ENCODE measurements at places on chromosomes 2 and 18.
A peak's percentile ranks its signal among the peaks of the same experiment; 100 is the strongest.

DNA sequence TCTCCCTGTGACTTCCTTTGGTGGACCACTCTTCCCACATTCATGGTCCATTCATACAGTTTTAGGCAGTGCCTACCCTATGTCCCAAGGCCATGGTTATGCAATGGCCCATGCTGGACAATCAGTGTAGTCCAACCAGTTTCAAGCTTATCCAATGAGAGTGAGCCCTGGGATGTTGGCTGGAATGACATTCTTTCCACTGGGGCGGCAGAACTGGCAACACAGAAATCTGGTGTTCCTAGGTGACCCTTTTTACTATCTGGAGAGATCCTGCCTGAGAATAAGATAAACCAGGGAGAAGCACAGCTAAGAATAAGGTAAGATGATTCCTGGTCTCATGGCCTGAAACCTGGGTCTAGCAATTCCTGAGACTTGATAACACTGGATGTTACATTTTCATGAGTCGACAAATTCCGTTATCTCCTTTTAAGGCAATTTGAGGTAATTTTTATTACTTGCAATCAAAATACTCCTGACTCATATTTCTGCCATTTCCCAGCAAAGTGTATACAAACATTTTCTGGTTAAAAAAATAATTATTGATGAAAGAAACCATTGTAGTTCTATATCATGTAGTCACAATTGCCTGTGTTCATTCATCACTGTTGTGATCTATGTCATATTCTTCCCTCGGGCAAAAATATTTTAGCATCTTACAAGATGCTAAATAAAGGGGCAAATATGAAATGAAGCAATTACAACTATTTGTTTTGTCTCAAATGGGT, 271.5 kb upstream of the LYPD1 start:
- DNase-seq: no peak

GRCh38 chr18:53153281-53153680, 813.3 kb downstream of the DCC start:
- DNase-seq: peak; percentile 13

- DNase-seq: no peak
These were observed 24.0 kb downstream of the UNC50 start for GRCh38 chr2:98632351-98632750.

GRCh38 chr2:238383135-238383534, 43.6 kb upstream of the ASB1 start:
- no peak for DNase-seq

DNA sequence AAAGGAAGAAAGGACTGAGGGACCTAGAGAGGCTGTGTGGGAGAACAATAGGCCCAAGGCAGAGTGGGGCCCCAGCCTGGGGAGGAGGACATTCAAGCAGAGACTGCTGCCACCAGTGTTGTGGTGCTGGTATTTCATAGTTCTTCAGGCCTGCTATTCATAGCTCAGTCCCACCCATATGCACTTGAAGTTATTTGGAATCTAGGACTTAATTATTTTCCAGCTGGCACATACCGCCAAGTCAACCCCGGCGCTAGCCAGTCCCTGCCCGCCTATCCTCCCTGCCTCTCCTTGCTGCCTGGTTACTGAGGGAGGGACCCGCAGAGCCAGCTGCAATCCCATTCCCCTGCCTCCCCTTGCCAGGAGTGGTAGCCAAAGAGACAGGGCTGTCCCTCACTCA, 141.2 kb downstream of the CABLES1 start:
- no peak for DNase-seq

- no peak for DNase-seq
These were observed 182.5 kb downstream of the TMEM163 start for GRCh38 chr2:134536296-134536695.

GRCh38 chr2:16055848-16056580, 115.7 kb downstream of the MYCN start:
- DNase-seq: no peak

DNA sequence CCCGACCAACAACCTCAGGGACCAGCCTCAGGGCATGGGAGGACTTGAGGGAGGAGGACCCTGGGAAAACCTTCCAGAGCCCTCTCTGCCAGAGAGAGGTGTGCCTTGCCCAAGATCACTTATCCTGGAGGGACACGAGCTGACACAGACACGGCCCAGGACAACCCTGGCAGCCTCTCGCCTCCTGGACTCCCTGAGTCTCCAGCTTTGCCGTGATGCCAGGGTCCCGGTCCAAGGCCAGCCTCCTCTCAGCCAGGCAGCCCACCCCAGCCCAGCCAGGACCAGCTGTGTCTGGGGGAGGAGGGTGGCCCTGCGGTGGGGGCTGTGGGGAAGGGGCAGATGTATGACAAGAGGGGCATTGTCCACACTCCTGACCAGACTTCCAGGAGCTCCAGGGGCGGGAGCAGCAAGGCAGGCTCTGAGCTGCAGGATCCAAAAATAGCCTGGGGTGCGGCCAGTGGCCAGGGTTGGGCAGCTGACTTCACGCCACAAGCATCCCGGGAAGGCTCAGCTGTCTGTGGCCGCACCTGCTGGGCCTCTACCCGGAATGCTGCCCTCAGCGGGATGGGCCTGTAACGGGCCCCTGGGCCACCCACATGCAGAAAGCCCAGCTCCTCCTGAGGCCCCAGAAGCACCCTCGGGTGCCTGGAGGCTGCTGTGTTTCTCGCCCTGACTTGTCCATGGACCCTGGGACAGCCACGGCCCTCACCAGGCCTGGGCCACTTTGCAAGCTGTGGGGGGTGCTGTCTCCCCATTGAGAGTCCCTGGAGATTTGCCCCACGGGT, 65.5 kb upstream of the GPC1 start:
- DNase-seq: peak; percentile 94

DNA sequence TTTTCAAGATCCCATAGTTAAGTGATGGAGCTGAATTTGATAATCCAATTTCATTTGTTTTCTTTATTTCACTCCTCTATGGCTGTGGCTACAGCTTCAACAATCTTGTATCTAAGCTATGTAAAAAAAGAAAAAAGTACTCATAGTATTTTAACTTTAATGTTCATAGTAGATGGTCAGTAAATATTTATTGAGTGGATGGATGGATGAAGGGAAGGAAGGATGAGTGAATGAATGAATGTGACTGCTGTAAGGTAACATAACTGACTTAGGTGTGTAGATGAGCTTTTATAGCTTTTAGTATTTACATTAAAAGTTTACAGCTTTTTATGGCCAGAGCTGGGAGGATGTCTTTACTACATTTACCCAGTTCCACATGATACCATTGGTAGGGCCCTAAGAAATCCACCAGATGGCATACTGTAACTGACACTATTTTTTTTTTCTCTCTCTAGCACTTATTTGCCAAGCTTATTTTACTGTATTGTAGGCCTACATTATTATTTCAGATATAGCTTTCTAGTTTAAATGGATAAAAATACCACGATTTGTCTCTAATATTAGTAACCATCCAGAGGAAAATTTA, 13.4 kb upstream of the HRH4 start:
- DNase-seq: peak; percentile 5

GRCh38 chr2:145399131-145399530, 879.2 kb upstream of the ZEB2 start:
- no peak for DNase-seq

GRCh38 chr18:6994771-6995430, 122.7 kb downstream of the LAMA1 start:
- no peak for DNase-seq

GRCh38 chr2:112020561-112020960, 34.5 kb upstream of the TMEM87B start:
- DNase-seq: no peak

GRCh38 chr2:230348787-230349186, 21.8 kb downstream of the SP140L start:
- no peak for DNase-seq

GRCh38 chr2:68282811-68283418, 30.6 kb upstream of the PPP3R1 start:
- DNase-seq: peak; percentile 65

GRCh38 chr2:119126650-119127049, 31.9 kb downstream of the C1QL2 start:
- no peak for DNase-seq

DNA sequence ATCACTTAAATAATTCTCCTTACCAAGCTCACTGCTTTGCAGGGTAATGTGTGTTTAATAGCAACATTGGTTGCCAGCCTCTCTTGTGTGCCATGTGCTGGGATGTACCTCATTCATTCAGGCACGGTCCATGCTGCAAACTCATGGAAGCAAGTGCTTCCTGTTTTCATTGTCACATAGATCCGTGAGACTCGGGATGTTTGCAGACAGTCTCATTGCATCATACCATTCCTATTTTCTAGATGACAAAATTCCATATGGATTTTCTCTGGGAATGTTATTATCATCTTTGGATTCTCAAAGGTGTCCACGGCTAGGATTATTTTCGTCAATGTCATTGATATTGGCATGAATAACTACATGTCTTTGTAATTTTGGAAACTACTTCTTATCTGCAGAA, 60.0 kb upstream of the HDAC4 start:
- no peak for DNase-seq

DNA sequence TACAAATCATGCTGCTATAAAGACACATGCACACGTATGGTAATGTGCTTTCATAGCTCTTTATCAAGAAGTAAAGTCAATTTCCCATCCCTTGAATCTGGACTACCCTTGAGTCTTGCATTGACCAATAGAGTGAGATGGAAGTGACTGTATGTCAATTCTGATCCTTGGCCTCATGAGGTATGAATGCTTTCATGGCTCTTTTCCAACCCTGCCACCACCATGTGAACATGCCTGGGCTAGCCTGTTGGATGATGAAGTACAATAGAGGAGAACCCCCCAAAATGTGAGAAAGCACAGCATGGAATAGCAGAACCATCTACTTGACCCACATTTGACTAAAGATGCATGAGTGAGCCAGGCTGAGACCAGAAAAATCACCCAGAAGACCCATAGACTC, 237.0 kb downstream of the NYAP2 start:
- DNase-seq: no peak

- peak; percentile 84 for DNase-seq
These were observed 5.3 kb downstream of the FHL2 start for GRCh38 chr2:105393373-105394055.

GRCh38 chr18:63974991-63975390, 5.1 kb downstream of the SERPINB8 start:
- peak; percentile 60 for DNase-seq

- DNase-seq: no peak
These were observed 32.7 kb upstream of the GPC1 start for GRCh38 chr2:240402566-240403272.

DNA sequence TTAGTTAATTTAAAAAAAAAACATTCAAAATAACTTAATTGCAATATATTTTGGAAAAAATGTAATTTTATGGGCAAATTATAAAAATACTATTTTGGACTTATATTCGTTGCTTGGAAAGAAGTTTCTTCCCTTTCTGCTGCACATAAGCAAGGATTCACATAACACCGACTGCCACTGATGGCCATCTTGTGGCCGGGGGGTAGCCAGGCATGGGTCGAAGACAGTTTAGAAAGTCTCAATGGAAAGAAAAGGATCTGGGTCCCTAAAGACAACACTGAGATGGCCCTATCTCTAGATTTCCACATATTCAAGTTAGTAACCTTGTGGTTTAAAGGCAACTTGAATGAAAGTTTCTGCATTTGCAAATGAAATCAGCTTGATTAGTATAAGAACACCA, 318.6 kb downstream of the AKAIN1 start:
- DNase-seq: no peak

- DNase-seq: peak; percentile 55
These were observed 159.1 kb upstream of the ZSWIM2 start for GRCh38 chr2:187008111-187008510.

DNA sequence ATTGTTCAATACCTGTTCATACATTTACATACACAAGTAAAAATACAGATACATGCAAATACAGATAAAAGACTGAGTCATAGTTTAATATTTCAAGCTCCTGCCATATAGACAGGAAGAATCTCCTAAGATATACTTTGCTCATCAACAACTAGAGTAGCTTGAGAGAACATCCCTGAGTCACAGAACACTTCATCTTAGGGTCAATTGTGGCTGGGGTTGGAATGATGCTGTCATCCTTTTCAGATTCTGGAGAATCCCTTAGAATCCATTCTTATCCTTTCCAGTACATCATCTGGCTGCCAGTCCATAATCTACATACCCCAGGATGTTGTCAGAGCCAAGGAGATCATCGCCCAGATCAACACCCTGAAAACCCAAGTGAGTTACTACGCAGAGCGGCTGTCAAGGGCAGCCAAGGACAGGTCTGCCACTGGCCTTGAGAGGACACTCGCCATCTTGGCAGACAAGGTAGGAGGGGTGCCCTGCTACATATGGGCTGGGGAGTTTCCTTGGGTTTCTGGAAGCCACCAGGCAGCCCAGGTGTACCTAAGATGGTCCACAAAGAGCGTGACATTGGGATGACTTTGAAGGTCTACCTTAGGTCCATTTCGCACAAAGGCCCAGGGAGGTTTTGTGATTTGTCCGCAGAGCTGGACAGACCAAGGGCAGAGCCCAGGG, 55.7 kb downstream of the COA5 start:
- DNase-seq: peak; percentile 9

DNA sequence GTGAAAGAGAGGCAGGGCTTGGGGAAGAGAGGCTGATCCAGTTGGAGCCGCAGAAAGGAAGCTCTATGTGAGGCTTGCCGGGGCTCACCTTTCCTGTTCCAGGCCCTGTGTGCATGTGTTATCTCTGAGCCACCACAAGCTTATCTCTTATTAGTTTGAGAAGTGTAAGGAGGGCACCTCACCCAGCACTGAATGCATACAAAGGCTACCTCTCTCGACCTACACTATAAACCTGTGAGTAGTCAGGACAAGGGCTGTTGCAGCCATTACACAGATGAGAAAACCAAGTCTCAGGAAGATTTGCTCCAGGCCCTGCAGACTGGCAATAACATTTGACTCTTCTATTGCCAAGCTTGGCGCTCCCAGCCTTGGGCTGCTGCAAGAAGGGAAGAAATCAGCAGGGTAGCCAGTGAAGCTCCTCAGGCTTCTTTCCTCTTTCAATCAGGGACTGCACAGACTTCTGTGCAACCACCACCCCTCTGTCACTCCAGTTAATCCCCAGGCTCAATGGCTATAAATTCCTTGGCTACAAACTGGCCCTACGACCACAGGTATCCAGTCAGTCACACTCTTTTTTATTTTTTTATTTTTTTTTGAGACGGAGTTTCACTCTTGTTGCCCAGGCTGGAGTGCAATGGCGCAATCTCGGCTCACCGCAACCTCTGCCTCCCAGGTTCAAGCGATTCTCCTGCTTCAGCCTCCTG, 73.8 kb downstream of the CLHC1 start:
- DNase-seq: no peak

DNA sequence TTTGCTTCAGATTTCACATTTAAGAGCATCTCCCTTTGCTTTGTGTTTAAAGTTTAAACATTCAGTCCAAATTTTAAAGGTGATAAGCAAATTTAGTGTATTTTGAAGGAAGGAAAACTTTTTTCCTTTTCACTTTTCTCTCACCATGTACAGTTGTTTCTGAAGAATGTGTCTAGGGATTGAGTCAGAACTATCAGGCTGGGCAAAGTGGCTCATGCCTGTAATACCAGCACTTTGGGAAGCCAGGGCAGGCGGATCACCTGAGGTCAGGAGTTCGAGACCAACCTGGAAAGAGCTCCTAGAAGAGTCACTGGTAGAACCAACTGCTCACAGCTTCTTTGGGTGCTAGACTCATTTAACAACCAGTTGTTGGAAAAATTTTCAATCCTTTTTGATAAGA, 327.0 kb upstream of the THUMPD2 start:
- no peak for DNase-seq
